Subcutaneous adipose tissue (tissue), 4 donors: ENCODE measurements at places on chromosomes 11 and 22. TPM values are rescaled to one million over a fixed set of nuclear protein-coding genes. Genes with fewer than 3 reads are reported as not detected.

VPS51 gene
- total RNA-seq = 300 TPM

OR51I1 gene
- total RNA-seq = not detected

OOSP2 gene
- total RNA-seq = not detected

PRR33 gene
- total RNA-seq = not detected

C11orf86 gene
- total RNA-seq = not detected
